ENCODE measurements at places on chromosomes 13 and 19.

DNA sequence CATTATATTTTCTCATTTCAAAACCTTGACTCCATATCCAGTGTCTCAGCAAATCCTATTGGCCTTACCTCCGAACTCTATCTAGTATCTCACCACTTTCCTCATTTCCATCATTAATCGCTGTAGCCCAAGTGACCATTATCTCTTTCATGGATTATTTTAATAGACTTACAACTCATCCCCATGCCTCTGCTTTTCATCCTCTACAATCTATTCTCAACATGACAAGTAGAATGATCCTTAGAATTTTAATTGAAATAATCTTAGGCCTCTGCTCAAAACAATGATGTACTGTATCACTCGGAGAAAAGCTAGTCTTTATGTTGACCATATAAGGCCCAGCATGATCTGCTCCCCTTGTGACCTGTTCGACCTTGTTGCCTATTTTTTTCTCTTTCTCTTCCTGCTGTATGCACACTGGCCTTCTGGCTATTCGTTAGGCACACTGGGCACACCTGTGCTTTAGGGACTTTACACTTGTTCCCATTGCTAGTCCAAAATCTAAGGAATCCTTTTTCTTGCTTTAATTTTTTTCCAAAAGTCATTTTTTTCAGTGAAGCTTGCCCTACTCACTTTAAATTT lies 21.4 kb downstream of the DNAJC15 start:
- DNase-seq, result no peak

GRCh38 chr13:99432609-99433542 lies 68.4 kb upstream of the TM9SF2 start:
- DNase-seq, result peak; percentile 71

- DNase-seq, result no peak
Observed at GRCh38 chr13:27679396-27679795, 57.7 kb downstream of the POLR1D start.

- DNase-seq, result no peak
Observed at GRCh38 chr19:36079389-36079945, 24.8 kb downstream of the WDR62 start.

DNA sequence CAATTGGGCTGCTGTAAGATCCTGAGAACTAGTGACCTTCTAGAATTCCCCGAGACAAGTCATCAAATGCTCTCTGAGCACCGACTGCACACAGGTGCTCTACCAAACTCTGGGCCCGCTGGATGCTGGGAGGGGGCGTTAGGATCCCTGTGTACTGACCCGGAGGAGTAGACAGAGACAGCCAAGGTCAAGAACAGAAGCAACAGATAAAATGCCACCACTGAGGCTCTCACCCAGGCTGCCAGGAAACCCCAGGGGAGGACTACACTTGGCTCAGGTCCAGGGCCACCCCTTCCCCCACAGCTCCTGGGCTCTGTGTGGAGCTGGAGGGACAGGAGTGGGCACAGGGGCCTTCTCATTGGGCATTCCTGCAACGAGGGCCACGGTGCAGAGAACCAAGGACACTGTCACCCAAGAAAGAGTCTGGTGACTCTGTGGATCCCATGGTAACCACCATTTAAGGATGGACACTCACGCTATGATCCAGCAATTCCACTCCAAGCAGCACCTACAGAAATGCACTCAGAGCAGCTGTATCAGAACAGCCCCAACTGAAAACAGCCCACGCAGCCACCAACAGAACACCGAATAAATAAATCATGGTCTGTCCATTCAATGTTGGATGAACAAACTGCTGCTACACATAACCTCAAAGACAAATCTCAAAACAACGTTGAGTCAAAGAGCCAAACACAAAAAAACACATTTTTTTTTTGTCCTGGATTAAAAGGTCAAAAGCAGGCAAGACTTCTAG lies 16.8 kb upstream of the SLC35E1 start:
- DNase-seq, result no peak

DNA sequence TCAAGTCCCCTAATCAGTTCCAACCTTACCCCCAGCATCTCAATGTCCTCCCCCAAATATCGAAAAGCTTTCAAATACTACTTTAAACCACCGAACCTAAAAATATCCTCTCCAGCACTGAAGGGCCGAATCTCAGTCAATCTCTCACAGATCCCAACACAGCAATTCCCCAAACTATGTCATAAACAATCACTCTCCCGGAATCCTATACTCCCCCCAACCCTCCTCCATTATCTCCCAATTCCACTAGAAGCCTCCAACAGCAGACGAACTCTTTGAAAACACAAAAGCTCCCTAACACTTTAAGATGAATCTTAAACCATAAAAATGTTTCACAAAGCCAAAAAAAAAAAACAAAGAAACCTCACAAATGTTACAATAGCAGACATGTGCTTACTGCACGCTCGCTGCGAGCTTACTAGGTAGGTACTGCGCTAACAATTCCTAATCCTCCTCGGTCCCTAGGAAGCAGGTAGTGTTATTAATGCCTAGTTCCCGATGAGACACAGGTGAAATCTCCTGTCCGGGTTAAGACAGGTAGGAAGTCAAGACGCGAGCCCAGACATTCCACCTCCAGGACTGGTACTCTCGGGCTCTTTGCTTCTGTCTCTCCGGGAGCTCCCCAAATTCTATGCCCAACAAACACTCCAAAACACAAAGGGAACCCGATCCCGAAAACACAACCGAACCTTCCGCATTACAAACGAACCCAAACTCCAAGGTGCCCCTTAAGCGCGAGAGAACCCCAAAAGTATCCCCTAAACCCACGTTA lies 14.2 kb downstream of the FBXO46 start:
- DNase-seq, result no peak

GRCh38 chr13:78620936-78621470 lies 17.7 kb upstream of the POU4F1 start:
- no peak for DNase-seq

DNA sequence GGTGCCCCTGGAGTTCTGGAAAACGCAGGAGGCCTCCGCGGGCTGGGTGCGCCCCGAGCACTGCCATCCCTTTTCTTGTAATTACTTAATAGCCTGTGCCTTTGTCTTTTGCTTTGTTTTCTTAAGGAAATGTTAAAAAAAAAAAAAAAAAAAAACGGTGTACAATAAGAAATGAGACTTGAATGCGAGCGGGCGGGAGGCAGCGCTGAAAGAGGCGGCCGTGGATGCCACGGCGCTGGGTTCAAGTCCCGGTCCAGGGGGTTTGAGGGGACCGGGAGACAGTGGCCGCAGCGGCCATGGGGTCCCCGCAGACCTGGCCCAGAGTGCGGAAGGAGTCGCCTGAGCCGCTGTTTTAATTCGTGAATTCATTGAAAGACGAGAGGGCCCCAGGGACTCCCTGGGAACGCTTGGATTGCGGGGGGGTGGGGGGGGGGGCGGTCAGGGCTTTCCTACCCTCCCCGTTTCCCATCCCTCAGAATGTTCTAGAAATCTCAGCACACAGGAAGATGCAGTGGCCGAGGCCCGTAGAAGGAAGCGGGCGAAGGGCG lies 349.2 kb upstream of the ARGLU1 start:
- no peak for DNase-seq

GRCh38 chr19:35352448-35353304 lies 5.0 kb downstream of the FFAR1 start:
- peak; percentile 89 for DNase-seq

- DNase-seq, result peak; percentile 97
Observed at GRCh38 chr19:38851622-38852230, 1.9 kb upstream of the HNRNPL start.

- DNase-seq, result no peak
Observed at GRCh38 chr13:39870197-39870747, 214.8 kb downstream of the COG6 start.

DNA sequence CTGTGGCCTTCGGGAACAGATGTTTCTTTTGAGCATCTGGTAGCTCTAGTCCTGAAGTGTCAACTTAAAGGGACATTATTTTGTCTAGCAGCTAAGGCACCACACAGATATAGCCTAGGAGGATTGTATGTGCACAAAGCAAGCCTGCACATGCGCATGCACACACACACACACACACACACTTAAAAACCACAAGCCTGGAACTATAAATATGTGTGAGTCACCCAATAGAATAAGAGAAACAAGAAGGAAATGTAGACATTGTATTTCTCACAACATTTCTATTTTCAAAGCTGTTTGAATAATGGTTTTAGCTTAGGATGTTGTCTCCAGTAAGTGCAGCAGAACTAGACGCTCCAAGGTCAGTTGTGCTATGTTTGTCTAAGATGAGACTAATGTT lies 516.5 kb downstream of the SUCLA2 start:
- no peak for DNase-seq

DNA sequence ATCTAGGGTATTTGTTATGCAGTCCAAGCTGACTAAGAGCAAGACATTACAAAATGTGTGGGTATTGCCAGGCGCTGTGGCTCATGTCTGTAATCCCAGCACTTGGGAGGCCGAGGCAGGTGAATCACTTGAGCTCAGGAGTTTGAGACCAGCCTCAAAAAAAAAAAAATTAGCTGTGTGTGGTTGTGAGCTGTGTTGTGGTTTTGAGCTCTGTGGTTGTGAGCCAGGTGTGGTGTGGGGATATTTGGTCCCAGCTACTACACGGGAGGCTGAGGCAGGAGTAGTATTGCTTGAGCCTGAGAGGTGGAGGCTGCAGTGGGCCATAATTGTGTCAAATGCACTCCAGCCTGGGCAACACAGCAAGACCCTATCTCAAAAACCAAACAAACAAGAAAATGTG lies 5.6 kb upstream of the KEAP1 start:
- DNase-seq, result no peak

GRCh38 chr13:19573120-19573716 lies 11.9 kb upstream of the TPTE2 start:
- DNase-seq, result no peak
